ENCODE measurements at places on chromosomes 11 and 22.

GRCh38 chr22:33971561-33971961 lies 51.3 kb upstream of the LARGE1 start:
- DNase-seq = no peak

- no peak for DNase-seq
These were observed 21.6 kb downstream of the TREH start for GRCh38 chr11:118657709-118658428.

DNA sequence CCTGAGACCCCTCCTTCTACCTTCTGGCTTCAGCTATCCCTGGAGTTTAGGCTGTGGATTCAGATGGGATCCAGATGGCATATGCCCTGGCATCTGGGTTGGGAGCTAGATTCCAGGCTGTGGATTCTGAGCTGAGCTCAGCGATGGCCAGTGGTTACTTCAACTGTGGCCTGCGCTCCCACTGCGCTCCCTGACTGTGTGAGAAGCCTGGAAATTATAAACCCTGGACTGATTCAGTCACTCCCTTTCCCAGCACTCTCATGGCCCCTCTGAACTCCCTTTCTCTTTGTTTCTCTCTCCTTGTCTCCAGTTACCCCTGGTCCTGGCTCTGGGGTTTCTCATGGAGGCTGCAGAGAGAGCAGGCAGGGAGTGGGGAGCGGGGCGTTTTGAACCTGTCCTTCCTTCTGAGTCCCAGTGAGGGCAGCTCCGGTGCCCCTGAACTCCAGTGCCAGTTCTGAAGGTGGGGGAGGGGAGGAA lies 4.8 kb downstream of the ARHGEF17 start:
- DNase-seq = no peak

GRCh38 chr11:12192794-12193514 lies 82.6 kb downstream of the MICAL2 start:
- DNase-seq = no peak
